ENCODE measurements at places on chromosomes 16 and 17. TPM values are rescaled to one million over a fixed set of nuclear protein-coding genes. Genes with fewer than 3 reads are reported as not detected.

Gene GAS2L2
- total RNA-seq = 0.22 TPM

Gene ABCC12
- not detected for total RNA-seq

DNA sequence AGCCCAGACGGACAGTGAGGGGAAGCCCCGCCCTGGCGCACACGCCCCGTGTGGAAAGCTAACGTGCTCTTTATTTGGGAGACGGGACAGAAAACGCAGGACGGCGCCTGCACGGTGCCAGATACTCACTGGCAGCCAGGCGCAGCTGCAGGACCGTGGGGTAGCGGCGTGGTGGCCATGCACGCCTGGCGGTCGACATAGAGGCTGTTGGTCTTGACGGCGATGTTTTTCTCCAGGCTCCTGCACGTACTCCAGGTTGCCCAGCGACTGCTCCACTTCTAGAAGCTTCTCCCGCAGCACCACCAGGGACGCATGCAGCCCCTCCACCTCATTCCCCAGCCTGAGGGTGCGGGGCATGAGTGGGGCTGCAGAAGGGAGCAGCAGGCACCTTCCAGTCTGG, 5.1 kb upstream of the C1QTNF8 start:
- no peak overlapping the region for H3K4me3 ChIP-seq
- no peaks in the 10 kb centered on the region for H3K36me3 ChIP-seq
- DNase-seq = no peak
- no peaks in the 10 kb centered on the region for H3K4me1 ChIP-seq
- H3K27ac ChIP-seq = no peak overlapping the region
- peaks cover 12% of the 10 kb centered on the region for H3K27me3 ChIP-seq

Gene PYY
- total RNA-seq = not detected

Gene FBXW10B
- 7.8 TPM for total RNA-seq

DNA sequence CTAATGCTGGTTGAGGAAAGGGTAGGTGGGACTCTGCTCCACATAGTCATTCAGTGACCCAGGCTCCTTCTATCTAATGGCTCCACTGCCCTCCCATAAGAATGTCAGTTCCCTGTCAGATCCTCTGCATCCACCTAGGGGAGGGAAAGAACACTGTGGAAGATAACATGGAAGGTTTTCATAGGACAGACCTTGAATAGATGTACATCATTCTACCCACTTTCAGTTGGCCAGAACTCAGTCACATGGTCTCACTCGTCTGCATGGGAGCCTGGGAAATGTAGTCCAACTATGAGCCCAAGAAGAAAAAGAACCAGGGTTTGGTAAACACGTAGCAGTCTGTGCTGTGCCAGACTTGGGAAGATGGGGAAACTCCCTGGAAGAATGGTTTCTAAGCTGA, 27.1 kb upstream of the SCNN1B start:
- no peaks in the 10 kb centered on the region for H3K4me1 ChIP-seq
- H3K4me3 ChIP-seq = no peak overlapping the region
- no peak for DNase-seq
- H3K27me3 ChIP-seq = no peaks in the 10 kb centered on the region
- H3K36me3 ChIP-seq = no peaks in the 10 kb centered on the region

Gene NPIPB4
- 28.0 TPM for total RNA-seq

DNA sequence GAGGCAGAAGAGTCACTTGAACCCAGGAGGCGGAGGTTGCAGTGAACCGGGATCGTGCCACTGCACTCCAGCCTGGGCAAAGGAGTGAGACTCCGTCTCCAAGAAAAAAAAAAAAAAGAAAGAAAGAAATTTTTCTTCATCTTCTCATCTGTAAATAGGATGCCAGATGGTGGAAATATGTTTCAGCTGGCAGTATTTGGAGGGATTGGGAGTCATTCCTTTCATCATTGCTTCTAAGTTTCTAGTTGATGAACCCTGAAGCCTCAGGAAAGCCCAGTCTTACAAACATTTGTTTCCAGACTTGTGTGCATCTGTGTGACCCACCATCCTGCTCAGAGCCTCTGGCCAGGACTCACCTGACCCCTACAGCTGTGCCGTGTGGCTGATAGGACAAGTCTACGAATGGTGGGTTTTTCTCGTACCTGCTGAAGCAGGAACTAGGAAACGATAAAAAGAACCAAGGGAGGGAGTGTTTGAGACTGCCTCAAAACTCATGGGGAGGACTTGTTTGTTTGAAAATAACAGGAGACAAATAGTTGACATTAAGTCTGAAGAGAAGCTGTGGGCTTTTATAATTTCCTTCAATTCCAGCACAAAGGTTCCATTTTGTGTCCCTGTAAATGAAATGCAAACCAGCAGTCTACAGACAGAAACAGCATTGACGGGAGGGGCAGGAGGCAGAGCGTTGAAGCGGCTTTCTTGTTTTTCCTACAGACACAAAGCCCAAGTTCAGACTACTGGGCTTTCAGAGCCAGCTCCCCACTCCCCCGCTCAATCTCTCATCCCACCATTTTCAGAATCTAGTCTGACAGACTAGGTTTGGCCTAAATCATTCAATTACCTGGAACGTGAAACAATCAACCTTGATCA, 24.9 kb downstream of the CDRT4 start:
- no peaks in the 10 kb centered on the region for H3K36me3 ChIP-seq
- no peak overlapping the region for H3K27ac ChIP-seq

Gene WIPI1
- 49.6 TPM for total RNA-seq

Gene ATAD5
- total RNA-seq = 1.1 TPM

DNA sequence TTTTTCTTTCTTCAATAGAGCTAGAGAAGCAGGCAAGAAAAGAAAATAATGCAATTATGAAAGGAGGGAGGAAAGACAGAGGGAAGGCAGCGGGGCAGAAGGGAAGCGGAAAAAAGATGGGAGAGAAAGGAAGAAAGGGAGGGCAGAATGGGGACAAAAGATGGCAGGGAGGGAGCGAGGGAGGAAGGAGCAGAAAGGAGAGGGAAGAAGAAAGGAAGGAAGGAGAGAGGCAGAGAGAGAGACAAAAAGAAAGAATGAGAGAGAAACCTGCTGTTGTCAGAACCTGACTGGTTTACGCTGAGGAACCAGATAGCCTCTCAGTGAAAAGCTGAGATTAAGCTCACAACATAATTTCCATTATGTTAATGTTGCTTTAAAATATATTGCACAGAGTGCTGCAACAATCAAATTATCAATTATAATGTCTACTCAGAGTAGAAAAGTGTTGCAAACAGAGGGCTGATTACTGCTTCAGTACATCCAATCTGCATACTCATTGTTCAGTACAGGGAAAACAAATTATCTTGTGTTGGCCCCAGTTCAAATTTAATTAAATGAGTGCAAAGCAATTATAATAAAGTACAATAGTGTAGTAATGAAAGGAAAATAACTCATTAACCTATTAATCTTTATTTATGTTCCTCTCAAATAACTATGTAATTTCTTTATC, 32.0 kb upstream of the TOX3 start:
- H3K36me3 ChIP-seq = no peaks in the 10 kb centered on the region
- no peaks in the 10 kb centered on the region for H3K27me3 ChIP-seq
- no peak for DNase-seq
- no peak overlapping the region for H3K27ac ChIP-seq

- DNase-seq = peak; percentile 52
- H3K36me3 ChIP-seq = no peaks in the 10 kb centered on the region
- H3K4me3 ChIP-seq = no peak overlapping the region
- H3K27ac ChIP-seq = peak overlapping the region; percentile 19
- peaks cover 6% of the 10 kb centered on the region for H3K4me1 ChIP-seq
Observed at GRCh38 chr17:14061666-14062560, 7.4 kb upstream of the COX10 start.

GRCh38 chr16:80065541-80065940, 465.0 kb upstream of the MAF start:
- H3K4me1 ChIP-seq = no peaks in the 10 kb centered on the region
- H3K27me3 ChIP-seq = no peaks in the 10 kb centered on the region
- no peak overlapping the region for H3K27ac ChIP-seq
- H3K4me3 ChIP-seq = no peak overlapping the region
- no peak for DNase-seq
- H3K36me3 ChIP-seq = no peaks in the 10 kb centered on the region

Gene PRR35
- not detected for total RNA-seq

GRCh38 chr16:27724482-27725235, 174.7 kb downstream of the KATNIP start:
- no peaks in the 10 kb centered on the region for H3K36me3 ChIP-seq
- no peak overlapping the region for H3K4me3 ChIP-seq
- no peaks in the 10 kb centered on the region for H3K4me1 ChIP-seq
- peak; percentile 66 for DNase-seq
- no peaks in the 10 kb centered on the region for H3K27me3 ChIP-seq

- no peaks in the 10 kb centered on the region for H3K4me1 ChIP-seq
- no peak overlapping the region for H3K27ac ChIP-seq
- H3K36me3 ChIP-seq = no peaks in the 10 kb centered on the region
- DNase-seq = no peak
Observed at GRCh38 chr16:68715471-68715870, 21.6 kb upstream of the CDH1 start.

Gene IRX5
- total RNA-seq = 1.1 TPM

Gene FBF1
- total RNA-seq = 87.6 TPM

GRCh38 chr17:73490851-73491250, 153.4 kb downstream of the SDK2 start:
- H3K4me3 ChIP-seq = no peak overlapping the region
- H3K27ac ChIP-seq = no peak overlapping the region
- H3K36me3 ChIP-seq = no peaks in the 10 kb centered on the region
- H3K27me3 ChIP-seq = no peaks in the 10 kb centered on the region

GRCh38 chr17:36705874-36706731, 104.7 kb downstream of the MRM1 start:
- H3K4me1 ChIP-seq = no peaks in the 10 kb centered on the region
- H3K27me3 ChIP-seq = peaks cover 5% of the 10 kb centered on the region

- no peak overlapping the region for H3K27ac ChIP-seq
- no peak for DNase-seq
- no peaks in the 10 kb centered on the region for H3K27me3 ChIP-seq
- H3K36me3 ChIP-seq = no peaks in the 10 kb centered on the region
- no peak overlapping the region for H3K4me3 ChIP-seq
- no peaks in the 10 kb centered on the region for H3K4me1 ChIP-seq
Observed at GRCh38 chr16:88376835-88377726, 5.7 kb upstream of the ZNF469 start.

GRCh38 chr16:57945740-57946138, 25.2 kb downstream of the CNGB1 start:
- H3K27me3 ChIP-seq = no peaks in the 10 kb centered on the region
- no peak for DNase-seq
- peaks cover 3% of the 10 kb centered on the region for H3K4me1 ChIP-seq
- no peak overlapping the region for H3K27ac ChIP-seq
- no peak overlapping the region for H3K4me3 ChIP-seq

- no peak overlapping the region for H3K27ac ChIP-seq
- H3K27me3 ChIP-seq = no peaks in the 10 kb centered on the region
- H3K4me1 ChIP-seq = no peaks in the 10 kb centered on the region
Observed at GRCh38 chr16:79217375-79218011, 383.0 kb downstream of the MAF start.

- H3K27ac ChIP-seq = no peak overlapping the region
- no peaks in the 10 kb centered on the region for H3K36me3 ChIP-seq
- H3K27me3 ChIP-seq = no peaks in the 10 kb centered on the region
Observed at GRCh38 chr17:70493277-70493874, 324.0 kb downstream of the KCNJ2 start.

GRCh38 chr17:33383488-33384023, 90.5 kb upstream of the ASIC2 start:
- no peaks in the 10 kb centered on the region for H3K4me1 ChIP-seq
- no peak overlapping the region for H3K4me3 ChIP-seq
- no peak for DNase-seq
- H3K36me3 ChIP-seq = no peaks in the 10 kb centered on the region
- no peak overlapping the region for H3K27ac ChIP-seq
- peaks cover 6% of the 10 kb centered on the region for H3K27me3 ChIP-seq

GRCh38 chr16:10181196-10182162, 749 bp downstream of the GRIN2A start:
- no peak overlapping the region for H3K4me3 ChIP-seq
- H3K27me3 ChIP-seq = peaks cover 32% of the 10 kb centered on the region
- H3K36me3 ChIP-seq = no peaks in the 10 kb centered on the region
- no peaks in the 10 kb centered on the region for H3K4me1 ChIP-seq
- peak; percentile 67 for DNase-seq

Gene IL34
- total RNA-seq = 1.2 TPM

Gene P2RX5
- 0.52 TPM for total RNA-seq

- H3K36me3 ChIP-seq = no peaks in the 10 kb centered on the region
- DNase-seq = peak; percentile 69
- H3K27me3 ChIP-seq = no peaks in the 10 kb centered on the region
- no peaks in the 10 kb centered on the region for H3K4me1 ChIP-seq
- H3K4me3 ChIP-seq = no peak overlapping the region
Observed at GRCh38 chr16:12303653-12304052, 327.1 kb downstream of the SNX29 start.

Gene NPIPB6
- 1.2 TPM for total RNA-seq

DNA sequence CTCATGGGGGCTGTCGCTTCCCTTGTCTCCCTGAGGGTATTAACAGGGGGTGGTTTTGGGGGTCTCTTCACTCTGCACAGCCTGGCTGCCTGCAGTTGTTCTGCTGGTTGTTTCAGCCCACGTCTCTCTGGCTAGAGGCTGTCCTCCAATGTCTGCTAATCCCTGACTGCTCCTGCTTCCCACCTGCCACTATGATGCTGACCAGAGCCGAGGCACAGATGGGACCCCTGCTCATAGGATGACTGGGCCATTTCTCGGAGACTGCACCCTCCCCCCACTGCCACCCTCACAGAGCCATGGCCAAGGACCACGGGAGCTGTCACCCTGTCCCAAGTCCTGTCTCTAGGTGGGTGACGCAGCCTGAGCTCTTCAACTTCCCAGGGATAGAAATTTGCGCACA, 1.6 kb upstream of the ACSF3 start:
- no peak overlapping the region for H3K4me3 ChIP-seq
- H3K27ac ChIP-seq = no peak overlapping the region

GRCh38 chr17:11239379-11239970, 1.5 kb upstream of the SHISA6 start:
- H3K4me3 ChIP-seq = no peak overlapping the region
- no peak for DNase-seq
- no peaks in the 10 kb centered on the region for H3K4me1 ChIP-seq

DNA sequence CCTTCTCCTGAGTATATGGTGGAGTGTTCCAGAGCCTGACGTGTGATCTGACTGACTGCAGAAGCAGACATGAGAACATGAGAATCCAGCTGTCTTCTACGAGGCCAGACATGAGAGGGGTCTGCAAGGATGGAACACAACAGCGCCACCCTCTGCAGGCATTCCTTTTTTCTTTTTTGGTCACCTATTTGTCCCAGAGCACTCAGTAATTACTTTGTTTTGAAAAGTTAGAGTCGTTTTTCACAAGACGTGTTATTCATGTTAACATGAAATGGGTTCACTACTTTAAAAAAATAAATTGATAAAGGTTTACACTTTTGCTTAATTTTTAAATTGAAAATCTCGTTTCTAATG, 43.8 kb upstream of the ATP2A3 start:
- H3K4me1 ChIP-seq = no peaks in the 10 kb centered on the region
- H3K27ac ChIP-seq = no peak overlapping the region
- no peak overlapping the region for H3K4me3 ChIP-seq
- no peak for DNase-seq

Measured in adrenal gland (tissue), 19 donors.